ENCODE measurements at places on chromosomes 2 and 18. TPM values are rescaled to one million over a fixed set of nuclear protein-coding genes. Genes with fewer than 3 reads are reported as not detected.

DNA sequence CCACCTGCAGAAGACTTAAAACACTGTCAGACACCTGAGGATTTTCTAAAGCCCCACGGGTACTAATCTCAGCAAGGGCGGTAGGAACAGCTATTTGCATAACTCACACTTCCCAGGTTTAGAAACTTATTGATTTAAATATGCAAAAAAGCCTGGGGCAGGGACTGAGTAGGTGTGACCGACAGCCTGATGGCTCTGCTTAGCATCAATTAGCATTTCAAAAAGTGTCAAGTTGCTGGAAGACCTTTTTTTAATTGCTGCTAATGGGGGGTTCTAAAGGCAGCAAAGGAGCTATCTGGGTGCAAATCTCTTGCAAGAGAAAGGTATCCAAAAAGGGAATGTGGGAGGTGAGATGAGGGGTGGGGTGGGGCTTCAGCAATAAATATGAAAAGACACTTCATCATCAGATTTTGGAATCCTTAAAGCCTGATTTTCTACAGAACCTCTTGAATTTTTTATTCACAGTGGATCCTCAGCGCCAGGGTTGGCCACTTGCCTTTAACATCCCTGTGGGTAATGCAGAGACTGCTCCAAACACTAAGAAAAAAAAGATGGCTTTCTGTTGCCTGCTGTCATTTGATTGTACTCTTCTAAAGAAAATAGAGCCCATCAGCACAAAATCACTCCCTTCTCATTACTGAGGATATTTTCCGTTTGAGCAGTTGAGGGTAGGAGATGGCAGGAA lies 121.1 kb upstream of the RMP24 start:
- no peak for DNase-seq

DNA sequence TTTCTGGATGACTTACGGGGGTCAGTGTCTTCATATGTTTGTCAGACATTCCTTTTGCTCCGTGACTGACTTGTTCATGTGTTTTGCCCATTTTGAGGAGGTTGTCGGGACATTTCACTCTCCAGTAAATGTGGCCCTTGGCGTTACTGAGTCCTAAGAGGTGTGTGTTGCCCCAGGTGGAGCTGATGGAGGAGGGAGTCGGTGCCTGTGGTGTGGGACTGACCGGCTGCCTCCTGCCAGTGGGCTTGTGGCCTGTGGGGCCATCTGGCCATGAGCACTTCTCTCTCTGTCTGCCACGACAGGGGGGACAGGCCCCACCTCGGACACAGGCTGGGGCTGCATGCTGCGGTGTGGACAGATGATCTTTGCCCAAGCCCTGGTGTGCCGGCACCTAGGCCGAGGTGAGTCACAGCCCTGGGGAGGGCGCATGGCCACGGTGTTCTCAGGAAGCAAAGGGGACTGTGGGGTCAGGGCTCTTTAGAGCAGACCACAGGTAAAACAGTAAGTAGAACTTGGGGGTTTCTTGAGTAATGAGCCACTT lies 15.8 kb downstream of the ATG4B start:
- DNase-seq = no peak

DNA sequence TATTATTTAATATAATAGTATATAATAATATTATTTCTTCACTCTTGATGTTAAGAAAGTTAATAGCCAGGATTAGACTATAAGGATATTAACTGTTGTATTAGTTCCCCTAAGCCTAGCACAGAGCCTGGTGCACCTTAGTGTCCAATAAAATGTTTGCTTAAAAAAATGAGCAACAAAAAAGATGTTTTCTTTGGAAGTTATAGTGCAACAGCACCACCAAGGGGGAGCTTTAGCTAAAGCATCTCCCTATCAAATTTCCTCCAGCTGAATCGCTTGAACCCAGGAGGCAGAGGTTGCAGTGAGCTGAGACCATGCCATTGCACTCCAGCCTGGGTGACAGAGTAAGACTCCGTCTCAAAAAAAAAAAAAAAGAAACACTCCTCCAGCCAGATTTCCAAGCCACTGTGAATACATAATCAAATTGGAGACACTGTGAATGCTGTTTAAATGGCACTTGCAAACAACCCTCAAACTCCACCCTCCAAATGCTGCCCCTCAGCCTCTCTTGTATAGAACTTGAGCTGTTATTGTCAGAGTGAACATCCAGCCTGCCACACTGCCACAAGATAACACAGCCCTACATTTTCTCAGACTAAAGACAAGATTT lies 221.9 kb downstream of the DYM start:
- DNase-seq = no peak

The DPP4 gene
- 25.5 TPM for total RNA-seq

The TM4SF20 gene
- 4.2 TPM for total RNA-seq

The MAP3K19 gene
- total RNA-seq = not detected

DNA sequence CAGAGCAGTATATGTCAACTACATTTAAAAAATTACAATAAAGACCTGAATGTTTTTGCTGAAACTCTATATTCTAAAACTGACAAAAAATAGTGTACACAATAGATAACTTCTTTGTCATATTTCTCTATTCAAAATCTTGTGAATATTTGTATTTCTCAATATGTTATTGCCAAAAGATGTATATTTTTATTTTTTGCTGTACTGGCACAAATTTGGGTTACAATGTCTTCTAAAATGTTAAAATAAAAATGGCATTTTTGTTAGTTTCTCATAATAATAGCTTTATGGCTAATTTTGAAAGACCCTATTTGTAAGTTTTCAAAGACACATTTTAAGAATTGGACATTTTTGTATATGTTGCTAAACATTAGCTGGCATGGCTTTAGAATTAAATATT lies 630 bp upstream of the ARHGEF33 start:
- no peak for DNase-seq
